Adipocyte (in vitro differentiated cells): ENCODE measurements at places on chromosomes 2 and 18.

GRCh38 chr2:145323512-145323911 is 803.6 kb upstream of the ZEB2 start:
- peak; percentile 21 for DNase-seq

DNA sequence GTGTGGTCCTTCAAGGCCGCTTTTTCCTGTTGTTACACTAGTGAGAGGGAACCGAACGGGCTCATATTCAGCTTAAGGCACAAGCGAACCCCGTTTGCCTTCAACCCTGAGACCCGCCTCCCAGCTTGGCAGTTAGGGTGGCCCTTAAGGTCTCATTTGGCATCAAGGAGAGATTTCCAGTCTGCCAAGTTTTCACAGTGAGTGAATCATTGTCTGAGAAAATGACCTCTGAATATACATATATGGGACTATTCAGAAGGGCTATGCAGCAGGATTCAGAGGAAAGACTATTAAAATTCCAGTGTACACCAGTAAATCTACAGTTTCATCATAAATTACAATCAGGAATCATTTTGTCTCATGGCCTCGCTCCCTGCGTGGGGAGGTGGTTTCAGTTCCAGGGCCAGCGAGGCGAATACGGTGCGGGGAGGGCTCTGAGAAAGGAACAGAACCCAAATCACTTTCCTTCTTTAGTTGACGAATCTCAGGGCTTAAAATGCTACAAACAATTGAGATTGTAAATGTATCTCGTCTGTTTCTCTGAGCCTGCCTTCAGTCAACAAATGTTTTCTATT is 231.4 kb downstream of the FAM210A start:
- DNase-seq, result no peak

DNA sequence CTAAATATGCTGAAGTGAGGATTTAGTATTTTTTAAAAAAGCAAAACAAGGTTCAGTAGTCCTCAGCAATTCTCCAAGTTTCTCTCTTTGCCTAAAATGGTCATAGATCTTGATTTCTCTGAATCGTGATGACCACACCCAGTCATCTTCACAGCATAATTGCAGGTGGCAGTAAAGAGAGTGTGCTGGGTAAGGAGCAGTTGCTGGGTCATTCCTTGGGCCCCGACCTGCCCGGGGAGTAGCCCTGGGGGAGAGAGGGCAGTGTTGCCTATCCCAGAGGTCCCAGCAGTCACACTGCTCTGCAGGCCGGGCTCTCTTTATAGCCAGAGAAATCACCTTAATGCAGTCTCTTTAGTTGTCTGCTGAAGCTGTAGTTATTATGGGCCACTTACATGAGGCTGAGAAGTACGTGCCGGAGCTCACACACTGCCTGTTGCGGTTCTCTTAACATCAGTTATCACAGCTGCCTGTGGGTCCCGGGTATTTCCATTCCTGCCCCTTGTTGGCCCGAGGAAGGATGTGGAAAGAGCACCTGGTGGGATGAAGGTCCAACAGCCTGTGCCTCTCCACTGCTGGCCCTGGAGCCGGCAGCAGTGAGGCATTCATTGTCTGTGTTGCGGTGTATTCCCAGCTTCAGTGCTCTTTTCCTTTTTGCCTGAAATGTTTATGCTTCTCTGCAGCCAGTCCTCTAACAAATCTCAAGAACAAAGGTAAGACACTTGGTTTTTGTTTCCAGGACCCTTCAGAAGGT is 230.1 kb downstream of the ALPK2 start:
- DNase-seq, result no peak

- no peak for DNase-seq
Measured at GRCh38 chr2:228245601-228246000, 64.1 kb upstream of the SPHKAP start.

DNA sequence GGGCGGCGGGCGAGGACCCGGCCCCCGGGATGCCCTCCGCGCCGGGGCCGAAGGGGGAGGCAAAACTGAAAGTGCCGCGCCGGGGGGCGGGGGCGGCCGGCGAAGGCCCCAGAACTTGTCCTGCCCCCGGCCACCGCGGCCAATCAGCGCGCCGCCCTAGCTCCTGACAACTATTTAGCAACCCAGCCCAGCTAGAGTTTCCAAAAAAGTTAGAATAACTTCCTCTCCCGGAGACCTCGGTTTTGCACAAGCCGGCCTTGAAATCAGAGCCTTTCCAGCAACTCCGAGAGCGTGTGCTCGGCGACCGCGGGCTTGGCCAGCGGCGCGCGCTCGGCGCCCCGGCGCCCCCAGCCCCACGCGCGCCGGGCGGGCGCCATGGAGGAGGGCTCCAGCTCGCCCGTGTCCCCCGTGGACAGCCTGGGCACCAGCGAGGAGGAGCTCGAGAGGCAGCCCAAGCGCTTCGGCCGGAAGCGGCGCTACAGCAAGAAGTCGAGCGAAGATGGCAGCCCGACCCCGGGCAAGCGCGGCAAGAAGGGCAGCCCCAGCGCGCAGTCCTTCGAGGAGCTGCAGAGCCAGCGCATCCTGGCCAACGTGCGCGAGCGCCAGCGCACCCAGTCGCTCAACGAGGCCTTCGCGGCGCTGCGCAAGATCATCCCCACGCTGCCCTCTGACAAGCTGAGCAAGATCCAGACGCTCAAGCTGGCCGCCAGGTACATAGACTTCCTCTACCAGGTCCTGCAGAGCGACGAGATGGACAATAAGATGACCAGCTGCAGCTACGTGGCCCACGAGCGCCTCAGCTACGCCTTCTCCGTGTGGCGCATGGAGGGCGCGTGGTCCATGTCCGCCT is at the start of gene TWIST2:
TWIST2 (plus strand) TSS at position 245 of the 850 bp plus-strand sequence; CDS start at position 376, 131 bp downstream.
- DNase-seq, result peak; percentile 98
